Immature natural killer cell (primary cell): ENCODE measurements at places on chromosomes 4 and X. TPM values are rescaled to one million over a fixed set of nuclear protein-coding genes. Genes with fewer than 3 reads are reported as not detected.
A peak's percentile ranks its signal among the peaks of the same experiment; 100 is the strongest.

- peak; percentile 39 for DNase-seq
- no peaks in the 10 kb centered on the region for H3K36me3 ChIP-seq
- no peak overlapping the region for H3K27ac ChIP-seq
Measured at GRCh38 chr4:122758033-122758432, 25.5 kb downstream of the BBS12 start.

- peaks cover 4% of the 10 kb centered on the region for H3K27me3 ChIP-seq
- peaks cover 24% of the 10 kb centered on the region for H3K4me1 ChIP-seq
- DNase-seq = no peak
Measured at GRCh38 chr4:47913861-47914219, 543 bp downstream of the NFXL1 start.

DNA sequence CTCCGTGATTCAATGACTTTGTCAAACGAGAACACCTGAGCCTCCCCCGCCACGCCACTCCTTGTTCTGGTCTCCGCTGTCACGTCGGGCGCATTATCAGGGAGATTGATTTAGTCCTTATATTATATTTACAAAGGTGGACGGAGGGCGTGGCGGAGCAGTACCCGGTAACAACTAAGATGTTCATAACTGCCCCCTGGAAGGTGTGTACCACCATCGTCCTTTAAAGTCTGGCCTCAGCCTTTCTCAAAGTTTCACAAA is 284.2 kb downstream of the PACRGL start:
- H3K36me3 ChIP-seq = peaks cover 5% of the 10 kb centered on the region
- peaks cover 6% of the 10 kb centered on the region for H3K4me1 ChIP-seq
- no peaks in the 10 kb centered on the region for H3K27me3 ChIP-seq
- H3K4me3 ChIP-seq = peak overlapping the region; percentile 31
- no peak overlapping the region for H3K27ac ChIP-seq

- H3K27ac ChIP-seq = no peak overlapping the region
- no peak overlapping the region for H3K4me3 ChIP-seq
- H3K27me3 ChIP-seq = no peaks in the 10 kb centered on the region
- no peaks in the 10 kb centered on the region for H3K4me1 ChIP-seq
- no peaks in the 10 kb centered on the region for H3K36me3 ChIP-seq
Measured at GRCh38 chr4:182307746-182308145, 64.5 kb downstream of the TENM3 start.

DNA sequence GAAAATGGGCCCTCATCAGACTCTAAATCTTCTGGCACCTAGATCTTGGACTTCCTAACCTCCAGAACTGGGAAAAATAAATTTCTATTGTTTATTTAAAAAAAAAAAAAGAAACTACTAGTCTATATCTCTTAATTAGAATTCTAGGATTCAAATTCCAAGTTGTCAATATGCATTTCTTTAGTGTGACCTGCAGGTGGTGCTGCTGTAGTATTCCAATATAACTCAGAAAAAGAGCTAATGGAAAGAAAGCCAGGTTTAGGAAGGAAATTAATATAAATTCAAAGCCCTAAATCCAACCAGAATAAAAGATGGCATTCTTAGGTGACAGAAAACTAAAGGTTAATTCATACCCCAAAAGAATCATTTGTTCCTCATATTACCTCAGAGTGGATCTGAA is 80.0 kb upstream of the NALF2 start:
- H3K4me1 ChIP-seq = no peaks in the 10 kb centered on the region
- peaks cover 1% of the 10 kb centered on the region for H3K27me3 ChIP-seq
- no peak overlapping the region for H3K27ac ChIP-seq
- no peak for DNase-seq
- no peak overlapping the region for H3K4me3 ChIP-seq

- no peak for DNase-seq
- H3K4me1 ChIP-seq = no peaks in the 10 kb centered on the region
- no peaks in the 10 kb centered on the region for H3K36me3 ChIP-seq
Measured at GRCh38 chrX:83934220-83934619, 73.3 kb downstream of the CYLC1 start.

DNA sequence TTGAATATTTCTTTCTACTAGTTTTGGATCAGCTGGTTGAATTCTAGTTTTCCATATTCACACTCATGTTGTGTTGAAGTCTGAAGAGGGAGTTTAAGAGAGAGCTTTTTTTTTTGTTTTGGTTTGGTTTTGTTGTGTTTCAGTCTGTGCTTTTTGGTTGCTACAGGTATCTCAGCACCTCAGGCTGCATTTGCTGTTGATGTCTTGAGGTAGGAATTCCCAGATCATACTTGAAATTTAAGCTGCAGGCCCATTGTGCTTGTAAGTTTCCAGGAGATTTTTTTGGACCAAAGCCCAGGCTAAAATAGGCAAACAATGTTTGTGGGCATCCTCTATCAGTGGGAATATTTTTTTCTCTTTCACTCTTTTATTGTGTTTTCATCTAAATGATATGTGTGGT is 190.2 kb upstream of the AGA start:
- H3K27me3 ChIP-seq = no peaks in the 10 kb centered on the region
- no peaks in the 10 kb centered on the region for H3K36me3 ChIP-seq
- H3K27ac ChIP-seq = no peak overlapping the region
- H3K4me3 ChIP-seq = no peak overlapping the region

- DNase-seq = no peak
- H3K27me3 ChIP-seq = no peaks in the 10 kb centered on the region
- H3K4me3 ChIP-seq = no peak overlapping the region
- H3K4me1 ChIP-seq = no peaks in the 10 kb centered on the region
- no peak overlapping the region for H3K27ac ChIP-seq
Measured at GRCh38 chr4:67820903-67821302, 62.9 kb downstream of the TMPRSS11D start.

DNA sequence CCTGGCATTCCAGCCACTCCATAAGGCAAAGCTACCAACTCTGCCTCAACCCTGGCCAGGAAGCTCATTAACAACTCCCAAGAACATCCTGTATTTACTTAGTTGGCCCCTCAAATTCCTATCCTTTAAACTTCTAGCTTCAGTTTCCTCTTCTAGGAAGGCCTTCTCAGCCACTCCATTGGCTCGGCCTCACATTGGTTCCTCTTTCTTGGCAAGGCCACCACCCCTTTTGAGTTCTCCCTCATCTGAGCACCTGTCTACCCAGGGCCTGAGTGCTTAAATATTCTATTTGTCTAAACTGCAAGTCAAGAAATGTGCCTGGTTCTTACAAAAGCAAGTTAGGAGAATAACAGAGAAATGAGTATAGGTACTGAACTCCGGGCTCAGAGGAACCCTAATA is 10.0 kb downstream of the SMC1A start:
- H3K4me3 ChIP-seq = no peak overlapping the region
- H3K36me3 ChIP-seq = peaks cover 4% of the 10 kb centered on the region
- H3K27ac ChIP-seq = no peak overlapping the region
- DNase-seq = no peak
- peaks cover 6% of the 10 kb centered on the region for H3K4me1 ChIP-seq
- no peaks in the 10 kb centered on the region for H3K27me3 ChIP-seq

GRCh38 chrX:102859550-102859871 is 77.6 kb upstream of the RAB40AL start:
- no peak overlapping the region for H3K4me3 ChIP-seq
- no peaks in the 10 kb centered on the region for H3K4me1 ChIP-seq
- no peak overlapping the region for H3K27ac ChIP-seq
- no peak for DNase-seq
- H3K27me3 ChIP-seq = peaks cover 3% of the 10 kb centered on the region
- no peaks in the 10 kb centered on the region for H3K36me3 ChIP-seq

DNA sequence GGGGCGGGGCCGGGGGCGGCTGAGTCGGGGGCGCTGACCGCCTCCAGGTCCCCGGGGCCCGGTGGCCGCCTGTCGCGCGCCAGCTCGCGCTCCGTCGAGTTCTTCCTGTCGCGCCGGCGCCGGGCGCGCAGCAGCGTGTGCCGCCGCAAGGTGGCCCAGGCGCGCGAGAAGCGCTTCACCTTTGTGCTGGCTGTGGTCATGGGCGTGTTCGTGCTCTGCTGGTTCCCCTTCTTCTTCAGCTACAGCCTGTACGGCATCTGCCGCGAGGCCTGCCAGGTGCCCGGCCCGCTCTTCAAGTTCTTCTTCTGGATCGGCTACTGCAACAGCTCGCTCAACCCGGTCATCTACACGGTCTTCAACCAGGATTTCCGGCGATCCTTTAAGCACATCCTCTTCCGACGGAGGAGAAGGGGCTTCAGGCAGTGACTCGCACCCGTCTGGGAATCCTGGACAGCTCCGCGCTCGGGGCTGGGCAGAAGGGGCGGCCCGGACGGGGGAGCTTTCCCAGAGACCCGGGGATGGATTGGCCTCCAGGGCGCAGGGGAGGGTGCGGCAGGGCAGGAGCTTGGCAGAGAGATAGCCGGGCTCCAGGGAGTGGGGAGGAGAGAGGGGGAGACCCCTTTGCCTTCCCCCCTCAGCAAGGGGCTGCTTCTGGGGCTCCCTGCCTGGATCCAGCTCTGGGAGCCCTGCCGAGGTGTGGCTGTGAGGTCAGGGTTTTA is 1.5 kb downstream of the ADRA2C start:
- H3K27ac ChIP-seq = no peak overlapping the region
- H3K36me3 ChIP-seq = no peaks in the 10 kb centered on the region
- H3K27me3 ChIP-seq = peaks cover 20% of the 10 kb centered on the region
- peaks cover 11% of the 10 kb centered on the region for H3K4me1 ChIP-seq
- peak overlapping the region; percentile 74 for H3K4me3 ChIP-seq

- no peak for DNase-seq
- no peak overlapping the region for H3K27ac ChIP-seq
- H3K4me1 ChIP-seq = no peaks in the 10 kb centered on the region
- no peaks in the 10 kb centered on the region for H3K36me3 ChIP-seq
Measured at GRCh38 chr4:147157860-147158701, 212.4 kb upstream of the TTC29 start.

GRCh38 chrX:139877710-139878414 is 55.0 kb downstream of the ATP11C start:
- no peaks in the 10 kb centered on the region for H3K36me3 ChIP-seq
- no peak for DNase-seq
- no peak overlapping the region for H3K4me3 ChIP-seq
- no peaks in the 10 kb centered on the region for H3K27me3 ChIP-seq
- H3K27ac ChIP-seq = no peak overlapping the region
- H3K4me1 ChIP-seq = peaks cover 2% of the 10 kb centered on the region

- DNase-seq = no peak
- no peak overlapping the region for H3K27ac ChIP-seq
- no peak overlapping the region for H3K4me3 ChIP-seq
- H3K27me3 ChIP-seq = no peaks in the 10 kb centered on the region
Measured at GRCh38 chr4:153374442-153374841, 30.0 kb downstream of the MND1 start.

DNA sequence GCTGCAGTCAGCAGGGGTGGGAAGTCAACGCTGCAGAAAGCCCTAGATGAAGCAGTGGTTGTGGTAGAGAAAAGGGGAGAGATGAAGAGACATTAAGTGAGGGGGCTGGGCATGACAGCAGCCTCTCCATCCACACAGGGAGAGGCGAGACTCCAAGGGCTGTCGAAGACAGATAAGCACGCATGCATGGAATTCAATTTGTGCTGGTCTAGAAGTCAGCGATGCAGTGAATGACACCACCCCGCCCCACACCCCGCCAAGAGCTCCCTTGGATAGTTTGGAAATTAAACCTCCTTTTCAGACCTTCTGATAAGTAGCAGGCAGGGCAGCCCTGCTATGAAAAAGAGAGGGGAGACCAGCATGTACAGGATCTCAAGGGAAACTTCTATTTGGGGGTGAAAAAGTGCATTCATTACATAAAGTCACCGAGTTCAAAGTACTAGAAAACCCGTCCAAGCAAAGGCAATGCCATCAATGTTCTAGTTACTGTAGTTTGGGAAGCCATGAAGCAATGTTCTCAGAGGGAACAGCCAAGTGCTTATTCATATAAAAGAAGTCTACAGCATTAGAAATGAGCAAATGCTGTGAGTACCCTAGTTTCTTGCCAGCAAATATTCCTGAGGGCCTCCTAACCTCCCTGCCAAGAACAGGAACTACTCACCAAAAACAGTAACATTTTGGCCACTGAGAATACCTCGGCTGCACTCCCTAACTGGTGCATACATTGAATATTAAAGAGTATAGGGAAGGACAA is 152.3 kb upstream of the ANXA10 start:
- DNase-seq = no peak
- no peaks in the 10 kb centered on the region for H3K27me3 ChIP-seq
- H3K4me1 ChIP-seq = no peaks in the 10 kb centered on the region
- no peak overlapping the region for H3K4me3 ChIP-seq

DNA sequence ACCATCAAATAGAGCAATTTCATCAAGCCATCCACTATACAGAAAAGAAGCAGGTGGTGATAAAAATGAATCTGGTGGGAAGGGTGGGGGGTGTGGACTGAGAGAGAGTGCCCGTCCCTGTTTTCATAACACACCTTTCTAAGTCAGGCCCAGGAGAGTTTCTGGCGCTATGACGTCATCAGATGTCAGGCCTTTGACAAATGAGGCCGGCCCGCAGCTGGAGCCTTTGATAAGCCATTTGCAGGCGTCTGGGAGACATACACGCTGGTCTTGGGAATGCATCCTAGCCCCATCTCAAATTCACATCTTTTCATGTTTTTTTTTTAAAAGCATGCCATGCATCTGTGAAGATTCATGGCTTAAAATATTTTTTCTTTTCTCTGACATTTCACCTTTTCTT is 404.5 kb downstream of the BCOR start:
- no peak overlapping the region for H3K27ac ChIP-seq
- H3K4me1 ChIP-seq = no peaks in the 10 kb centered on the region
- peaks cover 8% of the 10 kb centered on the region for H3K27me3 ChIP-seq
- no peak overlapping the region for H3K4me3 ChIP-seq

DNA sequence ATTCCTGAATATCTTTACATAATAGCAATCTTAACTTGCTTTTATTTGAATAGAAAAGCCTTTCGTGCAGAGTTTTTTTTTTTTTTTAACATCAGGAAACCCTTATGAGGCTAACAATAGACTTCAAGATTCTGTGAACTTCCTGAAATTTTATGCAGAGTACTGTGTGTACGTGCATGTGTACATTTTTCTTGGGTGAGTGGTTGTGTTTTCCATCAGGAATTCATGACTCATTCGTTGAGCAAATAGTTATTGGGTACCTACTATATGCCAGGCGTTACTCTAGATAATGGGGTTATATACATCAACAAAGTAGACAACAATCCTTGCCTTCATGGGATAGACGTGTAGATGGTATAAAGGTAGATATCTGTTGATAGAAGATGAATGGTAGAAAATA is 59.1 kb downstream of the MRPL1 start:
- no peaks in the 10 kb centered on the region for H3K27me3 ChIP-seq
- no peak for DNase-seq
- peaks cover 5% of the 10 kb centered on the region for H3K4me1 ChIP-seq
- no peak overlapping the region for H3K27ac ChIP-seq
- H3K4me3 ChIP-seq = no peak overlapping the region
- peaks cover 25% of the 10 kb centered on the region for H3K36me3 ChIP-seq

GRCh38 chr4:180860089-180860720 is 1383.0 kb upstream of the TENM3 start:
- no peaks in the 10 kb centered on the region for H3K27me3 ChIP-seq
- no peak overlapping the region for H3K27ac ChIP-seq
- no peak overlapping the region for H3K4me3 ChIP-seq
- no peak for DNase-seq
- no peaks in the 10 kb centered on the region for H3K4me1 ChIP-seq
- H3K36me3 ChIP-seq = no peaks in the 10 kb centered on the region

- peak overlapping the region; percentile 62 for H3K27ac ChIP-seq
- H3K4me3 ChIP-seq = peak overlapping the region; percentile 92
- H3K27me3 ChIP-seq = no peaks in the 10 kb centered on the region
- peaks cover 16% of the 10 kb centered on the region for H3K4me1 ChIP-seq
Measured at GRCh38 chr4:121822796-121823504, 733 bp downstream of the CCNA2 start.

COL25A1 gene
- polyA plus RNA-seq = not detected

SATL1 gene
- not detected for polyA plus RNA-seq

TRPC5OS gene
- polyA plus RNA-seq = not detected

IL21 gene
- not detected for polyA plus RNA-seq

TSPAN7 gene
- polyA plus RNA-seq = not detected

OPRPN gene
- not detected for polyA plus RNA-seq

TLR2 gene
- polyA plus RNA-seq = 2.6 TPM

SSX1 gene
- not detected for polyA plus RNA-seq

CENPE gene
- polyA plus RNA-seq = 0.43 TPM
